ENCODE measurements at places on chromosomes 6 and 20.

- DNase-seq = no peak
Measured at GRCh38 chr6:96089173-96089572, 73.4 kb downstream of the FUT9 start.

GRCh38 chr6:137216106-137216505 lies 3.1 kb downstream of the IFNGR1 start:
- DNase-seq = no peak

DNA sequence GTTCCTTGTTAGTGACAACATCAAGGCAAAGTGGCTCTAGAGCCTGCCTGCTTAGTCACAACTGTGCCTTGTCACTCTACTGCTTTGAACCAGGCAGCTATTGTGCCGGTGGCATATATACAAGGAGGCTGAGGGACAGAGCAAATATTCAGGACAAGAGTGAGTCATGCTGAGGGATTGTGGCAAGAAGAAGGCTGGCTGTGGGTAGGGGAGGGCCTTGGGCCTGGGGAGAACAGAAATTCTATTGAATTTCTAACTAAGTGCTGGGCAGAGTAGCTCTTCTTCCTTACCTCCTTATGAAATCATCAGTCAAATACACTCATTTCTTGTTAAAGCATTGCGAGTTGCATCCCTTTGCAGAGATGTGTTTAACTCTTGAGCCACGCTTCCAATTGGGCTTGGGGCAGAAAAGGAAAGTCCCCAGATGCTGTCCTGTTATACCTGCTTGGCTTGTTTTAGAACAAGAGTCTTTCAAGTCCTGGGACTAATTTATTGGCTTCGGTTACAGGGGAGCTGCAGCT lies 59.7 kb downstream of the PFDN4 start:
- no peak for DNase-seq

DNA sequence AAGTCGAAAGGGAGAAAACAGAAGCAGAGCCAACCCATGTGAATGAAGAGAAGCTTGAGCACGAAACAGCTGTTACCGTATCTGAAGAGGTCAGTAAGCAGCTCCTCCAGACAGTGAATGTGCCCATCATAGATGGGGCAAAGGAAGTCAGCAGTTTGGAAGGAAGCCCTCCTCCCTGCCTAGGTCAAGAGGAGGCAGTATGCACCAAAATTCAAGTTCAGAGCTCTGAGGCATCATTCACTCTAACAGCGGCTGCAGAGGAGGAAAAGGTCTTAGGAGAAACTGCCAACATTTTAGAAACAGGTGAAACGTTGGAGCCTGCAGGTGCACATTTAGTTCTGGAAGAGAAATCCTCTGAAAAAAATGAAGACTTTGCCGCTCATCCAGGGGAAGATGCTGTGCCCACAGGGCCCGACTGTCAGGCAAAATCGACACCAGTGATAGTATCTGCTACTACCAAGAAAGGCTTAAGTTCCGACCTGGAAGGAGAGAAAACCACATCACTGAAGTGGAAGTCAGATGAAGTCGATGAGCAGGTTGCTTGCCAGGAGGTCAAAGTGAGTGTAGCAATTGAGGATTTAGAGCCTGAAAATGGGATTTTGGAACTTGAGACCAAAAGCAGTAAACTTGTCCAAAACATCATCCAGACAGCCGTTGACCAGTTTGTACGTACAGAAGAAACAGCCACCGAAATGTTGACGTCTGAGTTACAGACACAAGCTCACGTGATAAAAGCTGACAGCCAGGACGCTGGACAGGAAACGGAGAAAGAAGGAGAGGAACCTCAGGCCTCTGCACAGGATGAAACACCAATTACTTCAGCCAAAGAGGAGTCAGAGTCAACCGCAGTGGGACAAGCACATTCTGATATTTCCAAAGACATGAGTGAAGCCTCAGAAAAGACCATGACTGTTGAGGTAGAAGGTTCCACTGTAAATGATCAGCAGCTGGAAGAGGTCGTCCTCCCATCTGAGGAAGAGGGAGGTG lies 38.7 kb downstream of the ZBTB2 start:
- DNase-seq = no peak

GRCh38 chr6:168158213-168158979 lies 79.4 kb upstream of the FRMD1 start:
- no peak for DNase-seq
